ENCODE measurements at places on chromosomes 2 and 18. TPM values are rescaled to one million over a fixed set of nuclear protein-coding genes. Genes with fewer than 3 reads are reported as not detected.

DNA sequence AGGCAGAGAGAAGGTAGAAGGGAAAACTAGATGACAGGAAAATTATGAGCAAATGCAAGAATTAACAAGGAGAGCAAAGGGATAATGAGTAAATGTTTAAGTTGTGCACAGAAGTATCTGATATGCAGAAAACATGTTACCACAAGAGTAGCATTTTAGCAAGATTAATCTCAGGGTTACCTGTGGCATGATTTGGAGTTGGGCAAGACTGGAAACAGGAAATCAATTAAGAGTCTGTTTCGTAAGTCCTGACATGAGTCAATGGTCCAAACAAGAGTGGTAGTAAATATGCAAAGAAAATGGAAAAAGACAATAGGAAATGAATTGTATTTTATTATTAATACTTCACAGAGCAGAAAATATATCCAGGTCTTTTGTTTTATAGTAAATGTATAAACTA is 17.3 kb upstream of the MTX2 start:
- no peaks in the 10 kb centered on the region for H3K36me3 ChIP-seq
- H3K4me3 ChIP-seq = no peak overlapping the region
- no peak for DNase-seq
- no peaks in the 10 kb centered on the region for H3K27me3 ChIP-seq
- H3K27ac ChIP-seq = no peak overlapping the region
- H3K4me1 ChIP-seq = no peaks in the 10 kb centered on the region

Gene GRB14
- total RNA-seq = 7.6 TPM

GRCh38 chr2:108552566-108552965 is 18.3 kb downstream of the LIMS1 start:
- no peak overlapping the region for H3K27ac ChIP-seq
- no peak overlapping the region for H3K4me3 ChIP-seq
- H3K36me3 ChIP-seq = no peaks in the 10 kb centered on the region
- no peak for DNase-seq
- H3K4me1 ChIP-seq = peaks cover 13% of the 10 kb centered on the region
- H3K27me3 ChIP-seq = no peaks in the 10 kb centered on the region

Gene HAAO
- 5.3 TPM for total RNA-seq

DNA sequence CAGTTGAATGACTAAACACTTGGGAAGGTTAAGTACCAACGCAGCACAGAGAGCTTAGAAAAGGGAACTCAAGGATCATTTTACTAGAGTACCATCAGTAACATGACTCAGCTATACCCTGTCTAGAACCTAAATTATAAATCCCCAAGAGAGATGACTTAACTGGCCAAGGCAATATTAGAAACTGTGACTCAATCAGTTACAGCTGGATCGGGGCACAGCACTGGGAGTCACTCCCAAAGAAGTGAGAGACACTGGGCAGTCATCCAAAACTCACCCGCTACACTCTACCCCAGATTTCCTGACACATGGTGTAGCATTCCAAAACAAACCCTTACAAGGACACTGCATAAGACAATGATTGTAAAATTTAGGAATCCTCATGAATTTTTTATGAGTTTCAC is 17.7 kb downstream of the IWS1 start:
- H3K4me1 ChIP-seq = no peaks in the 10 kb centered on the region
- H3K4me3 ChIP-seq = no peak overlapping the region
- no peak for DNase-seq
- peaks cover 25% of the 10 kb centered on the region for H3K36me3 ChIP-seq
- no peak overlapping the region for H3K27ac ChIP-seq

DNA sequence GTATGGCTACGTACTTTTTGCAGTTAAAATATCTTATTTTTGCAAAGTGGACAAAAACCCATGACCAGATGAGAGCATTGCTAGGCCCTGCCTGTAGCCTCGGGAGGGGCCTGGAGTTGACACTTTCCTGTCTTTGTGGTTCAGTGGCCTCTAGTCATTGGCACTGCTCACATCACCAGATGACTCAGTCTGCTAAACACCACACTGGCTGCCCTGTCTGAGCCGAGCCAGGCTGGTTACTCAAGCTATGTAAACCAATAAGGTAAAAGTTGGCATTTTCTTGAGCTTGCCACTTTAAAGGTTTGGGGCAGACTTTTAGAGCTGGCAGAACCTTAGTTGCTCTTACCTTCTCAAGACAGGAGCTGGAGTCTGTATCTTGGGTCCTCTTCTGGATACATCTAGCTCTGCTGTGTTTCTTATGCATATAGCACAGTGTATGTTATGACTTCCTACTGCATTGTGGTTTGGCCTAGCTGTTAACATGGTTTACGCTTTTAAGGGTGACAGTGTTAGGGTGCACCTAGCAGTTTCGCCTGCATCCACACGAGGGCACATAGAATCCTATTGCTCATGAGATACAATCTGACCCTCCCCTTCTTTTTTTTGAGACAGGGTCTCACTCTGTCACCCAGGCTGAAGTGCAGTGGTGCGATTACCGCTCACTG is 76.4 kb downstream of the AP1S3 start:
- no peaks in the 10 kb centered on the region for H3K4me1 ChIP-seq
- H3K27ac ChIP-seq = no peak overlapping the region
- no peaks in the 10 kb centered on the region for H3K27me3 ChIP-seq
- H3K4me3 ChIP-seq = no peak overlapping the region
- H3K36me3 ChIP-seq = no peaks in the 10 kb centered on the region
- DNase-seq = peak; percentile 47
